ENCODE measurements at places on chromosomes 5 and 9.

GRCh38 chr5:30050056-30050815 lies 1143.2 kb upstream of the CDH6 start:
- no peak for DNase-seq

DNA sequence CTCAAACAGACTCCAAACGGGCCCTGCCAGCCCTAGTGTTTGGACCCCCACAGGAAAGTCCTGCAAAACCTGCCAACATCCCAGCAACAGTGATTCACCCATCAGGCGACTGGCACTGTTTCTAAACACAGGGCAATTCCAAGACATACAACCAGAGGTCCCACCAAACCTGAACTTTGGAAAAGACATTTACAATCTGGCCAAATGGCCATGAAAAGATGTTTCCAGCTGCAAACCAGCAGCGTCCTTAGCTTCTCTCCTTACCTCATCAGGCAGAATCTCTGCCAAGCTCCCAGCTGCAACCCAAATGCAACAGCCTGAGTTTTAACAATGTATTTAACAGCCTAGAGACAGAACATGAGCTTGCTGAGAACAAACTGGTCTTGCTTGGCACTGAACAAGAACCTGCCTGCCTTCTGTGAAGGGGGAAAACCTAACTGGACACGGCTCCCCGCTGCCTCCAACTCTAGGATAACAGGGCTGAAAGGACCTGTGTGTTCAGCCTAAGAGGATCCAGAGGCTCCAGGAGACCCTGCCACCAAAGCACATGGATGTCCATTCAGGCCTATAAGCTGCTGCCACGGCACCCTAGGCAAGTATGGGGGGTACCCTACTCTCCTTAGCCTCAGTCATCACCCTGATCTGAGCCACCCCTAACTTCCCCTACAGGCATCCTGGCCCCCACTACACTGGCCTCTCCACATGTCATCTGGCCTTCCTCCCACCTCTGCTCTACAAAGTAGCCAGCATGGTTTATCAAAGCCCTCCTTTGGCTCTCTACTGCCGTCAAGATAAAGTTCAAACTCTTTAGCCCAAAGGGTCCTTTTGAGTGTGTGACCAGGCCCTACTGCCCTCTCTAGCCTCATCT lies 5.6 kb downstream of the P4HA2 start:
- no peak for DNase-seq

DNA sequence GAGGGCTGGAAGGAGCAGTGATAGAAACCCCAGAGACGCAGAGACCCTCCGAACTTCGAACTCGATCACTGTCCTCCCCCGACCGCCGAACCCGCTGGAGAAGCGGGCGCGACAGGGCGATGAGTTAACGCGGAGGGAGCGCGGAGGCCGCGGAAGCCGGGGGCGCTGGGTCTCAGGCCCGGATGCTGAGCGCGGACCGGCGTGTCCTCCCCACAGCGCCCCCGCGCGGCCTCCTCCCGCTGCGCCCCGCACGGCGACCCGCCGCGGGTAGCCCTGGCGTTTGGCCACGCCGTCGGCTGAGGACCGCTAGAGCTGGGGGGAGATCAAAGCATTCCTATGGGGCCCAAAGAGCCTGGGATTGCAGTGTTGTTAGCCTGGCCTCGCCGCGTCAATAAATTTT lies 7.7 kb upstream of the DMRT2 start:
- no peak for DNase-seq

DNA sequence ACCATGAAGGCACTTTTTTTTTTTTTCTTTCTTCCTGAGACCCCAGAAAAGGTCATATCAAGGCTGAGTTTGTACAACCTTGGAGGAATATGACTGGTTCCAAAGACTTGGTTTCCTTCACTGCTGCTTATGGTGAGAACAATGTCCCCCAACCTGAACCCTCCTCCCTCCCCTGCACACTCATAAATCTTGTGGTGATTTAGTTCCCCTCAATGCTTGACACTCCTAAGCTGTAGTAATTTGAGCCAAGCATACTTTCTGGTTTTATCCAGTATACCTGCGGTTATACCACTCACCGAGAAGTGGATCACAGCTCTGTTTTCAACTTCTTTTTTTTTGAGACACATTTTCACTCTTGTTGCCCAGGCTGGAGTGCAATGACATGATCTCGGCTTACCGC lies 149.9 kb upstream of the KLF4 start:
- no peak for DNase-seq

DNA sequence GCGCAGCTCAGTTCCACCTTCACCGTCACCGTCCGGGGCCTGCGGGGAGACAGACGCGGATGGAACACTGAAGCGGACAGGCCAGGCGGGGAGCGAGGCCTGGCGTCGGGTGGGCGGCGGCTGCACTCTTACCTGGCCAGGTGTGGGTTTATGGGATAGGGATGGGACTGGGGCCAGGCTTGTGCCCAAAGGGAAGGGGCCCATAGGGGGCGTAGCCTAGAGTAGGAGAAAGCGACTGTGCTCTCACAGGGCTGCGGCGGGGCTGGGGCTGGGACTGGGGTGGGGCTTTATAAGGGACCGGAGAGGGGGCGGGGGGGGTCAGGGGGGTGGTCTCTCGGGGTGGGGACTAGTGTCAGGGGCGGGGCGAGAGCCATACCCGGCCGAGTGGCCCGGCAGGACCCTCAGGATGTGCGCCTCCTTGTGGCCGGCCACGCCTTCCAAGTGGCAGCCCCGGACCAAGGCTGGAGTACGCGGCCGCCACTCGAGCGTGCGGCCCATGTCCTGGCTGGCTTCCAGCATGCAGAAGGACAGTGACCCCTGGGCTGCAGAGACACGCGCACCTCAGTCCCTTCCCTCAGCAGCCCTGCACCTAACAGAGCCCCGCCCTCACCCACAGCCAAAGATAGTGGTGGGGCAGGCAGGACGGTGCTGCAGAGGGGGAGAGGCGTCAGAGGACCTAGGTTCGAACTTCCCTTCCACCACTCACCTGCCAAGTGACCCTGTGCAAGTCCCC lies 22.8 kb downstream of the FPGS start:
- no peak for DNase-seq
